NCI-H1105 treated with DMSO at 0.1 percent for 48 hours (cell line): ENCODE measurements at places on chromosomes 2 and 18.

DNA sequence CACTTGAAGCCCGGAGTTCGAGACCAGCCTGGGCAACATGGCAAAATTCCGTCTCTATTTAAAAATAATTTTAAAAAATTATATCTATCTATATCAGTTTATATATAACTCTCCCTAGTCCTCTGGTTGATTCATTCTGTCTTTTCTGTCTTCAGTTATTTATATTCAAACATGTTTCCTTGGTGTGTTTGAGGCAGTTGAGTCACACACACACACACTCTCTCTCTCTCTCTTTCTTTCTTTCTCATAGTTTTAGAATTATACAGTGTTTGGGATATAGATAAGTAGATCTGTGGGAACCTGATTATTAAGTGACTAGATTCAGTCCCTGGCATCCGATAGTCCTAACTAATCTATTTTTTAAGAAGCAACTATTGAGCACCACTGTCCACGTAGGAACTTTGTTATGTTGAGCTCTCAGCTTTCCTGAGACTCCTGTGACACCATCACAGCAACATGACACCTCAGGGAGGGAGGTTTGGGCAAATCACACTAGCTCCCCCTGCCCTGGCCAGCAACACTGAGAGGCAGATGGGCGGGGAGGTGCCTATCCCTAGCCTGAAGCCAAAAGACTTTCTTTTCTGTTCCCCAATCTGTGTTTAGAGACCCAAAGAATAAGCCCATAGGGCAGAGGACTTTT, 482.7 kb downstream of the DLGAP1 start:
- DNase-seq, result no peak

DNA sequence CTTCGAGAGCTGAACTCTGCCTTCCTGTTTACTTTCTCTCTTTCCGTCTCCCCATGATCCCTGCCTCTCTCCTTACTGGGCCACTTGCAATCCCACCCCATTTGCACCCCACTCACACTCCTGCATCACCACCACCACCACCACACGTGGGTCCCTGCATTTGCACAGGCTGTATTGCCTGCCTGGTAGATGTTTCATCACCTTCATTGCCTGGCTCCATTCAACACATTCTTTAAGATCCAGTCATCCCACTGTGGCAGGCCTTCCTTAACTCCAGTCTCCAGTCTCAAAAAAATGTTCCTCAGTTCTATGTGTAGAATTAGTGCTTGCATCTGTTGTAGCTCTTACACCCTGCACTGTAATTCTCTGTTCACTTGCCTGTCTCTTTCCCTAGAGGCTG, 13.9 kb downstream of the NOSTRIN start:
- DNase-seq, result no peak

GRCh38 chr2:38601463-38602135, 1.1 kb downstream of the HNRNPLL start:
- peak; percentile 35 for DNase-seq

GRCh38 chr2:108924580-108925251, 64.3 kb downstream of the EDAR start:
- DNase-seq, result no peak

- DNase-seq, result no peak
Measured at GRCh38 chr18:39776766-39777165, 2178.3 kb upstream of the PIK3C3 start.

DNA sequence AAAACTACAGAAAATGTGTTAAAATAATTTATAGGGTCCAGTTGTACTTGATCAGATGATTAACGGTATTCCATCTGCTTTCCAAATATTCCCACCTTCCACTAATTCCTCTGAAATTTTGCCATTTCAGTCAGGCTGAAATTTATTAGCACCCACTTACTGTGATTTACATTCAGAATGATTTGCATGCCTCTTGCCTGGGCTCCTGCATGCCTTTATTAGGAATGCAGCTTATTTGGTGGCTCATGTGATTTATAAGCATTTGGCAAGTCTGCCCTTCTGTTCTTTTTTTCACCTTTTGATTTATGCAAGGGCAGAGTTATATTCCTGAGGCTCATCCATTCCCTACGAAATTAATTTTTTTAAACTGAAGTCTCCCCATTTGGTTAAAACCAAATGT, 1594.5 kb upstream of the PIK3C3 start:
- DNase-seq, result no peak

DNA sequence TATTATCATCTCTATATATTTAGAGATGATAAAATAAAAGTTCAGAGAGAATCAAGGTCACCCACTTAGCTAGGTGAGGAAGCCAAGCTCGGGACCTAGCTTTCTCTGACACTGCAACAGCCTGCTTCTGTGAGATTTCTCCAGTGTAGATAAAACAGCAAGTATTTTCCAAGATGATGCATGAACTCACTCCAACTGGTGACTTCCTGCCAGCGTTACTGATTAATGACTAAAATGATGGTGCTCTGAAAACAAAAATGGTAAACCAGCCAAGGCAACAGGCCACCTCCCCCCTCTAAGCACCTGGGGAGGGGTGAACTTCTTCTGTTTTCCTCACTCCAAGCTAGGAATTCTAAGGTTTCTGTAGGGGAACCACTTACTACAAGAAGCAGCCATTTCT, 510.2 kb upstream of the ID2 start:
- no peak for DNase-seq

GRCh38 chr18:13103366-13103765, 112.2 kb downstream of the CEP192 start:
- DNase-seq, result no peak

DNA sequence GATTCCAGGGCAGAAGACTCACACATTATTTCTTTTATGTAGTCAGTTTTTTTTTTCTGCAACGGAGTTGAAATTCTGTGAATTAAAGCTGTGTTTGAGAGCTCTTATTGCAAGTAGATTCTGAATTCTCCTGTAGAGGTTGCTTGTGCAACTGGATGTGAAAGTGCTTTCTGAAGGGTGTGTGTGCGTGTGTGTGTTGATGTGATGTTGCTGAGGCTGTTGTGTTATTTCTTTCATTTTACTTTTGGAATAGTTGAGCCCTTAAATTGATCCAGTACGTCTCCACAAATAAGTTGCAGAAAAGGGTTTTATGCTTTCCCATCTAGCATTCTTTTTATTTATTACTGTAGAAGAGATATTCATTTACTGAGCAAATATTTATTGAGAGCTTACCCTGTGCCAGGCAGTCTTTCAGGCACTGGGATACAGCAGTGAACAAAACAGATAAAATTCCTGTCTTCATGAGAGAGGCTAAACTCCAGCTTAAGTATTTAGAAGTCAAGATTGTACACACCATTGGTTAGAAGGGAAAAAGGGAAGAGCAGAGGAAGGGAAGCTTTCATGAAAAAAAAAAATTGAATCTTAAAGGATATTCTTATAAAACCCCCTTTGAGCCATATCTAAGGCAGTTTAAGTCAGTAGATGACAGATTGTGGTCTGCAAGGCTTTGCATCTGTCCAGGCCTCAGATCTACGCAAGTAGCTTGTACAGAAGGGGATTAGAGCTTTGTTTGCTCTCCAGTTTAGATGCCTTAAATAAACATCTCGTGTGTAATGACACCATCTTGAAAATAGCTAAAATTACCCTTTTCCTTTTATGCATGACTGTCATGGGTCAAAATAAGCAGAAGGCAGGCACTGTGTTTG, 58.2 kb downstream of the MYO1B start:
- no peak for DNase-seq

- no peak for DNase-seq
Measured at GRCh38 chr18:4640349-4641012, 185.4 kb upstream of the DLGAP1 start.

DNA sequence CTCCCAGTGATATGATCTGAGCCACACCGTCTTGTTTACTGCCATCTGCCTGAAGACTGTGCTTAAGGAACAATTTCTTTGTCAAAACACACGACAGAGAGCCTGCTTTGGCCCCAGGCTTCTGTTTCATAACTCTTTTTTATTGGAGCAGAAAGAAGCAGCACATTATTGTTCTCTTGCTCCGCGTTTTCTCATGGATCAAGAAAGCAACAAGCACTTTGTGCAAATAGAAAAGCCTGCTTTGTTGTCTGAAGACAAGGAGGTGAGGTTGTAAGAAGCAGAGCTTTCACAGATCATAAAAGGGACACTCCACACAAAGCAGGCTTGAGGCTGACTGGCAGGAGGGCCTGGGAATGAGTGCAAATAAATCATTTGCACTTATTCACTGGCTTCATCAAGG, 118.3 kb upstream of the FAM136A start:
- DNase-seq, result no peak

- no peak for DNase-seq
Measured at GRCh38 chr2:15429032-15429431, 132.1 kb downstream of the NBAS start.

DNA sequence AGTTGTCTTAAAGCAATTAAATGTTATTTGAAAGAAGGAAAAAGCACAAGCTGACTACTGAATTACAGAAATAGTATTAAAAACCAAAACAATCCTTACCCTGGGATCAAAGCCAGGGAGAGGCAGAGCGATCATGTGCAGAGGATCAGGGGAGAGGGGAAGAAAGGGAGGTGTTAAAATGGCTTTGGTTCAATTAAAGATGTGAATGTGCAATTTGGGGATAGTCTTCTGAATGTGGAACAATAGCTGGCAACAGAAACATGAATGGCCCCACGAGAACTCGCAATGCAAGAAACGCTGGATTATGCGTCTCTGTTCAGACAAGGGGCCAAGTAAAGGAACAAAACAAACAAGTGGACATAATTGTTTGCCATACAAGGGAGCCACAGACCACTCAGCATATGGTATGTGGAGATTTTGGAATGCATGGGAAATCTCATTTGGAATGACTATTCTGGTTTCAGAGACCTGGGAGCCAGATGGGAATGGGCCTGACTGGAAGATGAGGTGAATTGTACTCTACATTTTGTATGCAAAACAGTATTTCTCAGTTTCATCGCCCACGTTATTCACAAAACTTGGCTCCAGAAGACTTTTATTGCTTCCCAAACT, 155.4 kb downstream of the SLC4A3 start:
- DNase-seq, result no peak

- DNase-seq, result no peak
Measured at GRCh38 chr2:127157651-127158485, 50.9 kb upstream of the BIN1 start.

DNA sequence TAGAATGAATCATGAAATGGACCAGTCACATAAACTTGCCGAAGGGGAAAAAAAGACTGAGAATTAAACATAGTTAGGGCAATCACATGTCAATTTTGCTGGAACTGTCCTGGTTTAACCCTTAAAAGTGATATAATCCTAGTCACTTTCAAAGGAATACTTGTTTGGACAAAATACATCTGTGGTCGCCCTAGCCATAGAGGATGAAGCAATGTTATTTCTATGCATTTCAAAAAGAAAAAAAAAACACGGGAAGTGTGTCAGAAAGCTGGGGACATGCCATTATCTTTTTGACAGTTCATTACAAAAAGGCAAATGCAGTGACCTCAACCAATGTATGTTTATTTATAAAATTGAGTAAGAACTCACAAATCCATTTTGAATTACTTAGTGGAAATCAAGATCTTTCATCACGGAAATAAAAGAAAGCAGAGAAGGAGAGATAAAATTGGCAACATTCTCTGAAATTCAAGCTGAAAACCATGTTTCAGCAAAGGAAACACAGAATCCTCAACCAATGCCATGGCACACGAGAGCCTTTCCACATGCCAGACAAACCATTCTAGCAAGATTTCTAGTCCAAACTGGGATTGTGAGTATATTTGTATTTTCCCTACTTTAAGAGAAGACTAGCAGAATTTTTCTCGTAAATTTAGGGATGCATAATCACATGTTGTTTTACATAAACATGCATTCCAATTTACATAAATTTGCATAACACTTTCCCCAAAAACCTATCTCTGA, 854.3 kb upstream of the ACVR2A start:
- no peak for DNase-seq

DNA sequence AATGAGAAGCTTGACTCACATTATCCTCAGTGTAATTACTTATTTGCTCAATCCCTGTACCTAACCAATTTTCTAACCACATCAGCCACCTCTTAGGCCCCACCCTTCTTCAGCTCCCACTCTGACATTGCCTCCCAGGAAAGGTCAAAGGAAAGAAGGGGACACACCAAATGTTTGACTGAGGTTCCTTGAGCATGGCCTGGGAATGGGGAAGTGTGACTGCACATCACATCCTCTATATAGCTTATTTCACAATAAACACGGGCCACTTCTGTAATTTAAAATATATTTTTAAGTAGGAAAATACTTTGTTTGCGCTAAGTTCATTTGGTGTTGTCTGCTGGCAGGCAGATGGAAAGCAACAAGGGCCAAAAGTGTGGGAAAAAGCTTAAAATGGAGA, 3.0 kb upstream of the FIGLA start:
- no peak for DNase-seq

- no peak for DNase-seq
Measured at GRCh38 chr2:49403637-49404036, 249.3 kb upstream of the FSHR start.

DNA sequence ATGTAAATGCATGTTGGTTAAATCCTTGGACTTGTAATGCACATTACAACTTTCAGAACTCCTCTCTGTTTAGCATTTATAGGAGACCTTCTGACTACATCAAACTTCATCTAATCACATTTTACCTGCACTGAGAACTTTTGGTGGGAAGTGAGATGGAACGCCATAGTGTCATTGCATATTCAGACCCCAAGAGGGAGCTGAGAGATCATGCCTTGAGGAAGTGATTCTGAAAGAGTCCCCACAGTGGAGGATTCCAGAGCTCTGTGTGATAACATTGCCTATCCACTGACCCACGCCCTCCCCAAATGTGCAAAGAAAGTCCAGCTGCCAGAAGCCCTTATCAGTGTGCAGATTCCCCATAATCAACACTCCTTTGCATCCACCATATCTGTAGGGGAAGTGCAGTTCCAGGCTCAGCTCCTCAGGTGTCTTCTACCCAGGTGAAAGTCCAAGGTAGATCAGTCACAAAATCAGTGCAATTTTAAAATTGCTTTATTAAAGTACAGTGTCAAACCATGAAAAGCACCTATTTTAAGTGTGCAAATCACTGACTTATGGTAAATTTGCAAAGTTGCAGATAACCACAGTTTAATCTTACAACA, 212.4 kb downstream of the RPIA start:
- DNase-seq, result peak; percentile 45

DNA sequence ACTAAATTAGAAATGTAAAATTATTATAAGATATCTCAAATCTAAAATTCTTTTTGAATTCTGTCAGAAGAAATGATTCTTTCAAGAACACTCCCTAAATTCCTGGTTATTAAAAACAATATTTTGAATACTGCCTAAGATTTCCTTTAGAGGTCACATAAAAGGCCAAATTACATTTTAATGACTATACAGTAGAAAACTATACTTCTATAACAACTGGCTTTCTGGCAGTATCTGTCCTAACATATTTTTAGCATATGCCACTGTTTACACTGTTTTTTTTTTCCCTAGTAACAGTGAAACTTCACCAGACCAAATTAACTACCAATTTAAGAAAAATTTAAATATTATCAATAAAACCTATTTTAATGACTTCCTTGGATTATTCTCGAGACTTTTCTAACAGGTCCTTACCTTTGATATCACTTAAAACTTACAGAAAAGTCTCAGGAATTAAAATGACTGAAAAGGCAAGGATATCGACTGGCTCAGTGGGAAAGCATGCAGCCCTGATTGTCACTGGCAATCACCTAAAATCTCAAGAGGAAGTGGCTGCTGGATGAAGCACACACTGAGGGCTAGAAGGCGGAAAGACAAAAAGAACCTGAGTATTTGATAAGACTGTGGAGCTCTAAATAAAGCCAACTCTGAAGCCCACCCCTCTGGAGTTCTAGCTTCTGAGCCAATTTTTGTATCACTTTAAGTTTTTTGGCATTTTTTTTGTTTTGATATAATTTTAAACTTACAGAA, 59.6 kb downstream of the SPIRE1 start:
- no peak for DNase-seq

GRCh38 chr18:5057386-5058348, 139.4 kb downstream of the AKAIN1 start:
- peak; percentile 37 for DNase-seq
